Fibroblast of upper back skin (primary cell): ENCODE measurements at places on chromosomes 7 and 10.

GRCh38 chr7:90768301-90768700 lies 172.2 kb downstream of the CDK14 start:
- DNase-seq = no peak

DNA sequence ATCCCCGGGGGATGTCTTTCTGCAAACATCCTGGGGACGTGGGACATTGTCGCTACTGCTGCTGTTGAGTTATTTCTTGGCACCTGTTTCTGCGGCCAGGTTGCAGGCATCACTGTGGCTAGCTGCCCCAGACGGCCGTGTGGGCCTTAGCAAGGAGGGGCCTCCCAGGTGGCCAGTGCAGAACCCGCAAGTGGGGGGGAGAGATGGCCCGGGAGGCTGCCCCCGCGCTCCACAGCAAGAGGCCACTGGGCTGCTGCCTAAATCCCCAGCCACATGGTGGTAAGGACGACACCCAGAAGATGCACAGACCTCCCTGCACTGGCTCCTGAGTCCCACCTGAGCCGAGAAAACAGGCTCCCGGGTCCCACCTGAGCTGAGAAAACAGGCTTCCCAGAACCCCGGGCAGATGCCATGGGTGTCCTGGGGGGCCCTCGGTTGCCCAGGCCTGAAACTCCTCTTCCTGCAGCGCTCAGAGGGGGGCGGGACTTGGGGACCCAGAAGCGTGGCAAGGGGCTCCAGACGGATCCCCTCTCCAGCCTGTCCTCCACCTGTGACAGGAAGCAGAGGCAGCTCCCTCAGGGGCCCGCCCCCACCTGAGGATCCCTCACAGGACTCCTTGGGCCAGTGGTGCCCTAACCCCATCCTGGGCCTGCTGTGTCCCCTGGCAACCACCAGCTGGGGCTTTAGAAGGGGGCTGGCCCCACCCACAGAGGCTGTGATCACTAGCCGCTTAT lies 952 bp upstream of the MAFK start:
- DNase-seq = no peak

- peak; percentile 82 for DNase-seq
These were observed 7.0 kb downstream of the PKD1L1 start for GRCh38 chr7:47941136-47941844.

DNA sequence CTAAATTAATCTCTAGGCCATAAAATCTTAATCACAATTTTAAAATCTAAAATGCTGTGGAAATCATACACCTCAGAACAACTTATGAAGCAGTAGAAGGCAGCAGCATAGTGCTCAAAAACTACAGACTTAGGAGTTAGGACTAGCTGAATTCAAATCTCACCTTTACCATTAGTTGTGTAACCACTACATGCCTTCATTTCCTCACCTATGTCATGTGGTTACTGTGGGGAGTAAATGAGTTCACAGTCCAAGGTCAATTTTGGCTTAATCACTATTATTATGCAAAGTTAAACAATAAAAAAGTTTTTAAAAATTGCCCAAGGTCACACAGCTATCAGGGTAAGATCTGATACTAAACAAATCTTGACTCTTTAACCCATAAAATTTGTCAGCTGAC lies 37.0 kb downstream of the SNX13 start:
- no peak for DNase-seq

GRCh38 chr7:156829669-156830336 lies 63.2 kb downstream of the LMBR1 start:
- DNase-seq = no peak
